ENCODE measurements at places on chromosomes 7 and 10.

DNA sequence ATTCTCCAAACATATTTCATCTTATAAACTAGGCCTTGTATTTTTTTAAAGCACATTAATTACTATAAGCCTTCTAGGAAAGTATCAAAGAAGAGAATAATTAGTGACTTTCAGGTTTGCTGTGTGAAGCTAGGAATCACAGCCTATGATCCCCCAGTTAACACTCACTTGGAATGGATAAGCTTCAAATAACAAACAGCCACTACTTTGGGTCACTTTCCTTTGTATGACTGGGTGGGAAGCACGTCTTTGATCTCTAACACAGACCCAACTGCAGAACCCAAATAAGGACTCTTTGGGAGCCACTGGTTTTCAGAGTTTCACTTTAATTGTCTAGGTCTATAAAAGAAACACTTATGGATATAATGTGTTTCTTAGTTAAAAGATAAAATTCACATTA, 769.3 kb downstream of the MAGI2 start:
- no peak for DNase-seq

GRCh38 chr10:30915146-30915545, 116.5 kb downstream of the ZNF438 start:
- DNase-seq = peak; percentile 55

- DNase-seq = peak; percentile 35
Measured at GRCh38 chr7:7790041-7790741, 71.8 kb upstream of the RPA3 start.

DNA sequence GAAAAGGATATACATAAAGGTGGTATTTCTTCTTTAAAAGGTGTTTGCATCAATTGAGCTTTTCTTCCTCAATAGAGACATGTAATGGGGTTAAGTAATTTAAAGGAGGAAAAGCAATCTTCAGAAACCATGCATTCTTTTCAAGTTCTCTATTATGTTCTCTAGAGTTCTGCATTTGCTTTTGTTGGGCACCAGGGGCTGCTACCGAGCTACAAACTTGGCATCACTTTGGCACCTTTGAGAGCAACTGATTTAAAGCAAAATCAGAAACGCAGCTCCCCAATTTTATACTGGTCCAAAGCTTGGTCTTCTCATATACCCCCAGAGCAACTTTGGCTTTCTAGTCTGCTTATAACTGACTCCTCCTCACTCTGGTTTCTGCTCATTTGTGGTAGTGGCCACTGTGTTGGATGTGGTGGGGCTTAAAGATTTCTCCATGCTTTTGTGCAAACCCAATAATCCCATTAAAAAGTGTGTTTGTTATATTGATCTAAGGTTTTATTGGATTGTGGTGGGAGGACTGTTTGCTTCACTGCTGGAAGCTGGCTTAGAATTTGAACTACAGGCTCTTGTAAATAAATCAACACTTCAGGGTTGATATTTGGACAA, 712.1 kb downstream of the PHTF2 start:
- DNase-seq = peak; percentile 52

- DNase-seq = peak; percentile 38
Measured at GRCh38 chr7:101677797-101678479, 48.8 kb upstream of the MYL10 start.

GRCh38 chr10:69278446-69278963, at the start of gene HK1:
TSS of gene HK1 (plus strand) at chr10:69278496.
- DNase-seq = peak; percentile 10

DNA sequence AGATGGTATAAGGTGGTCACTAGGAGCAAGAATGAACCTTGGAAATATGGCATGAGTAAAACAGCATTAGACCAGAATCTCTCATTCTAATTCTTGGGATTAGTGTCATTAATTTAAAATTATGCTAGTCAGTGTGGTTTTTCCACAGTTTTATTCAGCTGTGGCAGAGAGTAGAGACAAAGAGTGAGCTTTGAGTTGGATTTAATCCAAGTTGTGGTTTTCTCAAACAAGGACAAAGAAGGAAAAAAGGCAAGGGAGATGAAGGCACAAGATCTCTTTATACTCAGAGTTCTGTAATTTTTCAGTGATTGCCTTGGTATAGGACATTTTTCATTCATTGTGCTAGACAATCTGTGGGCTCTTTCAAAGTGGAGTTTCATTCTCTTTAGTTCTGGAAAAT, 28.2 kb upstream of the AKAP9 start:
- DNase-seq = peak; percentile 18

- no peak for DNase-seq
Measured at GRCh38 chr10:124298891-124299290, 119.8 kb downstream of the OAT start.

- DNase-seq = no peak
Measured at GRCh38 chr7:29639886-29640595, 76.4 kb downstream of the PRR15 start.

GRCh38 chr7:605661-606450, 86.2 kb upstream of the PDGFA start:
- DNase-seq = no peak

- DNase-seq = no peak
Measured at GRCh38 chr7:22549051-22549450, 49.1 kb upstream of the STEAP1B start.
